ENCODE measurements at places on chromosomes 5 and 9. TPM values are rescaled to one million over a fixed set of nuclear protein-coding genes. Genes with fewer than 3 reads are reported as not detected.

Gene CDH18
- not detected for total RNA-seq

- DNase-seq = no peak
Observed at GRCh38 chr5:159133041-159133741, 33.5 kb upstream of the EBF1 start.

DNA sequence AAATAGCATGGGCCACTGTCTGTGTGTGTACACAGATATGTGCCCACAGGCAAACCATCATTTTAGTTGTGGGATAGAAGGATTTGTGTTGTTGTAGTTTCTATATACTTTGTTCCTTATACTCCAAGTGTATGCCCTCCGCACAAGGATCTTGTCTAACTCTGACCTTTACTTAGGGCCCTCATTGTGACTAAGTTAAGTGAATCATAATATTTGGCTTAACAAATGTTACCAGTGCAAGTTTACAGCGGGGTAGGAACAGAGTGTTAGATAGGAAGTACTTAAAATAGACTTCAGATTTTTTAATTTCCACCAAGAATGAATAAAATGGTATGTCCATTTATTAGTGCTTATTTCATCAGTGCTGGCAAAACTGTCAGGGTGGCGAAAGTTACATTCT is 29.5 kb upstream of the CYFIP2 start:
- DNase-seq = no peak

- DNase-seq = no peak
Observed at GRCh38 chr5:40834391-40834848, 602 bp downstream of the RPL37 start.

GRCh38 chr5:73272351-73272750 is 99.4 kb downstream of the TMEM174 start:
- no peak for DNase-seq

DNA sequence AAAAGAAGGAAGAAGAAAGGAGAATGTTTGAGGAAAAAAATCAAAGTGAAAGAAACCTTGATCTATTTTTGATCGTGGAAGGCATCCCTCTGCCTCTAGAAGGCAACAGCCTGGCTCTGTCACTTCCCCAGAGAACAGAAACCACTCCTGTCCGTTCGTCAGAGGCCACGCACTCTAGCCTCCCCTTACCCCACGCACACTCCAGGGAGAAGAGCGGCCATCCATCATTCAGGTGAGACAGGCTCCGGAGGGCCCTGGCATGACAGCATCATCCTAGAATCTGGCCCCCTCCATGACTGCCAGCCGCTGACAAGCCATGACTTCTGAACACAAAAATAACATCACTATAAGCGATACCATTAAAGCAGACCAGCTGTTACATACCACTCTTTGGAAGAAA is 135.8 kb downstream of the ROR2 start:
- DNase-seq = no peak

- no peak for DNase-seq
Observed at GRCh38 chr9:117783828-117784227, 79.6 kb downstream of the TLR4 start.
